ENCODE measurements at places on chromosomes 2 and 18.

DNA sequence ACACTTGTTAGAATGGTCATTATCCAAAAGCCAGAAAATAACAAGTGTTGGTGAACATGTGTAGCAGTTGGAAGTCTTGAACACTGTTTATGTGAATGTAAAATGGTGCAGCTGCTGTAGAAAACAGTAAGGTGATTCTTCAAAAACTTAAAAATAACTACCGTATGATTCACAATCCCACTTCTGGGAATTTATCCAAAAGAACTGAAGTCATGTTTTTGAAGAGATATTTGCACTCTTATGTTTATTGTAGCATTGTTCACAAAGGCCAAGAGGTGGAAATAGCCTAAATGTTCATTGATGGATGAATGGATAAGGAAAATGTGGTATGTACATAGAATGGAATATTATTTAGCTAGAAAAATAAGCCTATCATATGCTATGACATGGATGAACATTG, 6.3 kb upstream of the SPP2 start:
- peak; percentile 69 for DNase-seq

- no peak for DNase-seq
Observed at GRCh38 chr2:111100765-111101162, 19.9 kb upstream of the BCL2L11 start.

DNA sequence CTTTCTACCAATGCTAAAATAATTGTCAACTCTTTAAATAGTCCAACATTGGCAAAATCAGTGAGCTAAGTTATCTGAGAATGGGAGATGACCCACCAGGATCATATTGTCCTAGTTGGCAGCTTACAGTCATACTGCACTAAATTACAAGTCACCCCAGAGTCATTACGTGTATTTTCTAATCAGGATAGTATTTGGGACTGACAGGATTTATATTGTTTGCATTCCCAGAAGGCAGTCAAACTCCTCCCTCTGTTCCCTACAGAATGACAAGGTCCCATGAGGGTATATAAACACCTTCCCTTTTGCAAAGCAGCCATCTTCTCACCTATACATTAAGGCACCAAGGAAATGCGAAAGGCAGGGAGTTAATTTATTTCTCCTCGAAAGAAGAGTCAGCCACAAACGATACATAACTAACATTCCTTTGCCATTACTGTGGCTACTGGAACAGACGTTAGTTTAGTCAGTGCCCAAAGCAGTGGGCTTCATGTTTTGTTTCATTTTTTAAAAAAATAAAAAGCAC, 125.3 kb downstream of the ANTXR1 start:
- DNase-seq = peak; percentile 79

GRCh38 chr2:138030459-138030858, 66.2 kb downstream of the HNMT start:
- peak; percentile 39 for DNase-seq

GRCh38 chr2:238974501-238975166, 126.7 kb downstream of the TWIST2 start:
- DNase-seq = peak; percentile 92

DNA sequence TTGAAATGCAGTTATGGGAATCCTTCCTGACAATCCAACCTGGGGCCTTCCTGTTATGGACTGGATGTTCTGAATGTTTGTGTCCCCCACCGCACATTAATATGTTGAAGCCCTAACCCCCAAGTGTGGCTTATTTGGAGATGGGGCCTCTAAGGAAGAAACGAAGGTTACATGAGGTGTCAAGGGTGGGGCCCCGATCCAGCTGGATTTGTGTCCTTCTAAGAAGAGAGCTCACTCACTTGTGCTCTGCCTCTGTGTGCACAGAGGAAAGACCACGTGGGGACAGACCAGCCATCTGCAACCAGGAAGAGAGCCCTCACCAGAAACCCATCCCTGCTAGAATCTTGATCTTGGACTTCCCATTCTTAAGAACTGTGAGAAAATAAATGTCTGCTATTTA, 44.4 kb downstream of the MAP3K19 start:
- DNase-seq = no peak

- DNase-seq = no peak
Observed at GRCh38 chr2:230944123-230944653, 19.1 kb upstream of the GPR55 start.

- DNase-seq = peak; percentile 71
Observed at GRCh38 chr18:61946449-61946848, 53.6 kb upstream of the RNF152 start.

GRCh38 chr2:191947235-191947634, 100.3 kb upstream of the CAVIN2 start:
- no peak for DNase-seq

DNA sequence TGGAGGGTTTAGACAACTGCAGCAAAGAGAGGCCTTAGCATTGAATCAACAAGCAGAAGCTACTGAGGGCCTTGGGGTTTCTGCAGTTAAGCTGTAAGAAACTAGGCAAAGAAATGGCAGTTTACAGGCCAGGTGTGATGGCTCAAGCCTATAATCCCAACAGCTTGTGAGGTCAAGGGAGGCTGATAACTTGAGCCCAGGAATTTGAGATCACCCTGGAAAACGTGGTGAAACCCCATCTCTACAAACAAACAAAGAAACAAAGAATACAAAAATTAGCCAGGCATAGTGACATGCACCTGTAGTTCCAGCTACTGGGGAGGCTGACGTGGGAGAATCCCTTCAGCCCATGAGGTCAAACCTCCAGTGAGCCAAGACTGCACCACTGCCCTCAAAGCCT, 421.6 kb upstream of the CHST9 start:
- DNase-seq = no peak

DNA sequence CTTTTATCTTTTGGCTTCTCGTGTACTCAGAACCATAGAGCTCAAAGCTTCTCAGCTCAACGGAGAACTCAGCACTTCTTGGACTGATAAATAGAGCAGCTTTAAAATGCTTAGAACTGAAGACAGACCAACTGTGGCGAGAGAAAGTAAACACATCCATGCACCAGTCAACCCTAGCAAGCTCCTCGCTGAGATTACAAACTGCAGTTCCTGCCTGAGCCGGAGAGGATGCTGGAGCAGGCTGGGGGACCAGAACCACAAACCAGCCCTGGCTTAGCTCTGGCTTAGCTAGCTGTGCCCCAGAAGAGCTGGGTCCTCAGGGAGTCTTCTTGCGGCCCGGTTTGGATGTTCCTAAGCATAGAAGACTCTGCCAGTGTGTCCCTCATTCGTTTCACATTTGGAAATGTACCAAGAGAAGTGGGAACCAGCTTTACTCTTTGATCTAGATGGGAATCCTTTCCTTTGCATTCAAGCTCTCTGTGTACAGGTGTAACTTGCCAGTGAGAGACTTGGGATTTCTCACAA, 5.6 kb downstream of the PAX8 start:
- DNase-seq = peak; percentile 18

DNA sequence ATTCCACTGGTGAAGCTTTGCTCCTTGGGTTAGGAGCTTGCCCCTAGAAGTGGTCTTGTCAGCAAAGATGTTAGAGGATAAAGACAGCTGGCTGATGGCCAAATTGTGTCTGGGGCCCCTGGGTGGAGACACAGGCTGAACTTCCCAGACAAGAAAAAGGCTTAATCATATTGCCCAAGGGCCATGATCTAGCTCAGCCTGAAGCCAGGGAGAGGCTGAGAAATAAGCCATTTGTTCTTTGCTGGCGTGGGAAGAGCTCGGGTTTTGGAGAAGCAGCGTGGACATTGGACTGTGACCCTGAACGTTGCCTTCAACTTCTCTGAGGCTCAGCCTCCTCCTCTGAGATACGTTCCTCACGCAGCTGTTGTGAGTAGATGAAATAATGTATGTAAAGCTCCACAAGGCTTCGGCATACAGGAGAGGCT, 153.0 kb downstream of the ZFP36L2 start:
- peak; percentile 61 for DNase-seq

GRCh38 chr2:113872201-113872600, 17.7 kb upstream of the ACTR3 start:
- DNase-seq = peak; percentile 91

DNA sequence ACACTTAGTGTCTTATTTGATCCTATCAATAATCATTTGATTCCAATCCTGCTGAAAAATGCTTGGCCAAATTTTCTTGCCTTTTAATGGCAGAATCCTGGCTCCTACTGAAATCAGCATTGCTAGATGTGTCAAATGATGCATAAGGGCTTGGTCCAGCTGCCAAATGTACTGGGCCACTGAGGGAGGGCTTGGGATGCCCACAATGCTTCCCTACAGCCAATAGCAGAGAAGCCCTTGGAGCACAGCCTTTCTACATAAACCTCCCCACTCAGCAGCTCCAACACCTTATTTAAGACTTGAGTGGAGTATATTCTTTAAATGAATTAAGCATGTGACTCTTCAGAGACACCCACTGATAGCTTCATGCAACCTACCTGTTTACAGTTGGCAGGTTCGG, 3.6 kb downstream of the ALK start:
- DNase-seq = no peak

DNA sequence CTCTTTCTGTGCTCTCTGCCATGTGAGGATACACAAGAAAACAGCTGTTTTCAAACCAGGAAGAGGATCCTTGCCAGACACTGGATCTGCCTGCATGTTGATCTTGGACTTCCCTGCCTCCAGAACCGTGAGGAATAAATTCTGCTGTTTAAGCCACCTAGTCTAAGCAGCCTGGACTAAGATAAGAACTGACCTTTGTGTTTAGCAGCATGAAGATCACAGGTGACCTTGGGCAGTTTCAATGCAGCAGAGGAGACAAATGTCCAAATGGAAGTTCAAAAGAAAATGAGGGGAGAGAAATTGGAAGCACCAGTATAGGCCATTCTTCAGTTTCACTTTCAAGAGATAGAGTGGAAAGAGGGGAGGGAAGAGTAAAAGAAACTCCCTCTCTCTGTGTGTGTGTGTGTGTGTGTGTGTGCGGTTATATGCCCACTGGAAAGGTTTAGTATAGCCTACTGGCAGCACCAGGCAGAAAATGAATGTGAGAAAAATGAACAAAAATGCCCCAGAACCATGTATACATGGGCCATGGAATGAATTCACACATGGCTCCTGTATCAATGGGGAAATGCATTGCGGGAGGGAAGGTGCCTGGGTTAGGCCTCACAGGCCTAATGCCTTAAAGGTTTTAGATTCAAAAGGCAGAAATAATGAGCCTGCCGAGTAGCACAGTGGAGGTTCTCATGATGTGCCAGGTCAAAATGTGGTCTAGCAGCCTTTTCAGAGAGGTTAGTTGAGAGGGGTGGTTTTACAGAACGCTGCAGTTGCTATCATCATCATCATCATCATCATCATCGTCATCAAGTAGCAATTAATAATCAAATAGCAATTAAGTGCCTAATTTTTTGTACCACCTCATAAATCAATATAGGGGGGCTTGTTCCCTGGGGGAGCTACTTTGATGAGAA, 1.1 kb upstream of the CERS6 start:
- no peak for DNase-seq

DNA sequence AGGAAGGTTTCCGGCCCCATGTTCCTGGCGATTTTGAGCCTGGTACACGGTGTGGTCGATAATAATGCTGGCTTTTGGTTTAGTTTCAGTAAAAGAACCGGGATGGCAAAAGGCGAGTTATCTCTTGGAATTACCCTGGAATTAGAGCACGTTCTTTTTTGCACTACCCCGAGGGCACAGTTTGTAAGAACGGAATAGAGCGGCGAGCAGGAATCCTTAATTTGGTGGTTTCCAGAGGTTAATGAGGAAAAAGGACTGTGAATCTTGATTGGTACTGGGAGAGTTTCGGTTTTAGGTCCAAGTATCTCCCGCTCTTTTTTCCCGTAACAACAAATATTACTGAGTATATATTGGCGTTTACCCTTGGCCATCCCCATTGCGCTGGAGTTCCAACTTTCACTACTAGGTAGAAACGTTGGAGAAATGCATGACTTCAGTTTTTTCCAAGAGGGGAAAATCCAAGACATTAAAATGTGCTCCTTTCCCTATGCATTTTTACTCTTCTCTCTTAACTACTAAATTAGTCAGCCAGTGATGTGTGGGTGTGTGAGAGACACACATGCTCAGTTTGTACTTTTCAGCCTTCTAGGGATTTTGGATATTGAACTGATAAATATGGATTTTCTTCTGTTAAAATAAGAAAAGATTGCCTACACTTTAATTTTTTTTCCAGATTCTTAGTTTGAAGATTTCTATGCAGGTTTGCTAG, 160.8 kb downstream of the AGPS start:
- DNase-seq = peak; percentile 9

DNA sequence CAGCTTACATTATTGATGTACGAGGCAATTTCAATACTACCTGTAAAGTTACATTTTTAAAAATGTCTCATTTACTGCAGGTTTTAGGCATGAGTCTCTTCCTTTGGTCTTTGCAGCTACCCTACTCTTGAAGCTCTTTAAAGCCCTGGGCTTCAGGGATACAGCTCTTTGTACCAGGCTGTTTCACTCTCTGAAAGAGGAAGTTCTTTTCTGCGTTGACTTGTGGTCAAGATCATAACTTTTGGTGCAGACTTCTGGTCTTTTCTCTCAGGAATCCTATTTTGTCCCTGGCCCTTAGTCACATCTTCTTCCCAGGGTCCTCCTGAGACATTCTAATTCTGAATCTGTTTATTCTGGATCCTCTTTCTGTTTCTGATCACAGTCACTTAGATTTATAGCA, 16.6 kb upstream of the HRH4 start:
- DNase-seq = no peak

GRCh38 chr18:36141576-36141975, 11.9 kb downstream of the ELP2 start:
- no peak for DNase-seq

DNA sequence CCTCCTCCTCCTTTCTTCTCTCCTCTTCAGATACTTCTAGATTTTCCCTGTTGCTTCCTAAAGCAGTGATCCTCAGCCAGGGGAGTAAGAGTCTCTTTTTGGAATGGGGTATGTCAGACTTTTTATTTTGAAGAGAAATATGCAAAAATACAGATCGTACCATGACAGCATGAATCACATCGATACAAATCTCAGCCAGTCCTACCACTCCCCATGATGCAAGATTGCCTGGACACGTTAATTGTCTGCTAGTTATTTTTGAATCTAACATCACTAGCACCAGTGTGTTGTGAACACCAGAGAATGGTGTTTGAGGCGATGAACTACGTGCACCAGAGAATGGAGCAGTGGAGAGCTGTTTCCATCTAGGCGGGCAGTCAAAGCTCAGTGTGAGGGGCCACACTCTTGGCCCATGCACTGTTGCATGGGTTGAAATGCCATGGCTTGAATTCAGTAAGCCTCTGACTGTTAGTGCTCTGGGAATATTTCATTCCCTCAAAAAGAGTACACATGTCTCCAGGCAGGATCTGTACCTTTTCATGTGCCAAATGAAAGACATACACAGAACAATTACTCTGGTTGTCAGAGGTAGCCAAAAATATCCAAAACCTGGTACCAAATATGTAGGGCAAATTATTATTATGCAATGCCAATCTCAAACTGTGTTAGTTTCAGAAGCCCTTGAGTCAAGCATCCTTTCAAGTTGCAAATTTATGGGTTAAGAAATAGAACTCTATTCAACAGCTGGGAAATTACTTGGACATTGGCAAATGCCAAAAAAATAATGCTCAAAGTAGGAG, 46.3 kb upstream of the RALBP1 start:
- DNase-seq = peak; percentile 52

- DNase-seq = peak; percentile 48
Observed at GRCh38 chr2:46434851-46435273, 44.5 kb upstream of the TMEM247 start.

DNA sequence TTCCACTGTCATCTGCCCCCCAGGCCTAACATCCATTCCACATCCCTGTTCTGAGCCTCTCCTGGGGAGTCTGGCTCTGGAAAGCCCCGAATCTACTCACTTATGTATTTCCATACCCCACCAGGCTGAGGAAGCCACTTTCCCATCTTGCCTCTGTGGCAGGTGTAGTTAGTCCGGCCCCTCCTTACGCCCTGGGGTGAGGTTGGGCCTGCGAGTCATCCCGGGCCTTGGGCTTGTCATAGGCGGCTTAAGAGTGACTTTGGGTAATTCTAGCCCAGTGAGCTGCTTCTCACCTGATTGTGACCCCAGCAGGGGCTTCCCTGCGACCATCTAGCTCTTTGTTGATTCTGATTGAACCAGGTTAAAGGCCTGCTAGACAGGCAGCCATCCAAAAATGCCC, 21.1 kb downstream of the PCARE start:
- no peak for DNase-seq
